ENCODE measurements at places on chromosomes 2 and 18.
A peak's percentile ranks its signal among the peaks of the same experiment; 100 is the strongest.

DNA sequence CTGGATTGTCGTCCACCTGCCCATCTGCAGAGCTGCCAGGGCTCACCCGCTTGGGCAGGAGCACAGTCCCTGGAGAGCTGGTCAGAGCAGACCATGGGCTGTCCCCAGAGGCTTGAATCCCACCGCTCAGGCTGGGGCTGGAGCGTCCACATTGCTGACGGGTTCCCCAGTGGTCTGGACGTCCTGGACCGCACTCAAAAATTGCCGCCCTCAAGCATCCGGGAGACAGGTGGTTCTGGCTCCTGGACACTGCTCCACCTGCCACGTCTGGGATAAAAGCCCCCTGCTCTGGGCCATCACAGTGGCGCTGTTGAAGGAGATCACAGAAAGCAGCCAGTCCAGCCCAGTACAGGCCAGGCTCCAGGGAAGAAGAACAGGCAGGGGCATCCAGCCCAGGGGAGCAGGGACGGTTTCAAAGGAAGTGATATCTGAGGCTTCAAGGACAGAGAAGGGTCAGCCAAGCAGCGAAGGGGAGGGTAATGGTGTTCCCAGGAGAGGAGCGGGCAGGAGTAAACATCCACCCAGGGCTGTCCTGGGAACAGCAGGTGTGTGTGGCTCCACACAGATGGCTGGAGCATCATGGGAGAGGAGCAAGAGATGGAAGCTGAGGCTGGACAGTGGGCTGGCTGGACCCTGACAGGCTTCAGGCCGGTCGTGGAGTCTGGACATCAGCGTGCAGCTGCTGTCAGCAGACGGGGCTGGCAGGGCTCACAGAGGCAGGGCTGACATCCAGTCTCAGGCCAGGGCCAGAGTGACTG is 21.9 kb upstream of the ID2 start:
- no peak for DNase-seq

GRCh38 chr2:15220603-15221002 is 340.5 kb downstream of the NBAS start:
- DNase-seq = no peak

- DNase-seq = peak; percentile 15
Measured at GRCh38 chr18:54223568-54224241, 764 bp downstream of the MBD2 start.

DNA sequence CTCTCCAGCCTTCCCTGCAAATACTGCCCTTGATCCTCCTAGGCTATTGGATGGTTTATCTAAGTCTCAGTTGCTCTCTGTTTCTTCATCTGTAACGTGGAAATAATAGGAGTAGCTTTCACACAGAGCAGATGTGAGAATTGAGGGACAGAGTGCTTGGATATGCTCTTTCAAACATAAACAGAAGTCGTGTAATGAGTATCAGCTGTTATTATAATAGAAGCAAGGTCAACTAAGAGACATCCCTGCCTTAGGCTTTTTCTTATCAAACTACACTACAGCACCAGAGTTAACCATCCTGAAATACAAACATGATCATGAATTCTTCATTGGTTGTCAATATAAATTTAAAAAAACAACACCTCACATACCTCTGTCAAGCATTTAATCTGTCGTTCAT is 138.2 kb downstream of the DOK6 start:
- no peak for DNase-seq

DNA sequence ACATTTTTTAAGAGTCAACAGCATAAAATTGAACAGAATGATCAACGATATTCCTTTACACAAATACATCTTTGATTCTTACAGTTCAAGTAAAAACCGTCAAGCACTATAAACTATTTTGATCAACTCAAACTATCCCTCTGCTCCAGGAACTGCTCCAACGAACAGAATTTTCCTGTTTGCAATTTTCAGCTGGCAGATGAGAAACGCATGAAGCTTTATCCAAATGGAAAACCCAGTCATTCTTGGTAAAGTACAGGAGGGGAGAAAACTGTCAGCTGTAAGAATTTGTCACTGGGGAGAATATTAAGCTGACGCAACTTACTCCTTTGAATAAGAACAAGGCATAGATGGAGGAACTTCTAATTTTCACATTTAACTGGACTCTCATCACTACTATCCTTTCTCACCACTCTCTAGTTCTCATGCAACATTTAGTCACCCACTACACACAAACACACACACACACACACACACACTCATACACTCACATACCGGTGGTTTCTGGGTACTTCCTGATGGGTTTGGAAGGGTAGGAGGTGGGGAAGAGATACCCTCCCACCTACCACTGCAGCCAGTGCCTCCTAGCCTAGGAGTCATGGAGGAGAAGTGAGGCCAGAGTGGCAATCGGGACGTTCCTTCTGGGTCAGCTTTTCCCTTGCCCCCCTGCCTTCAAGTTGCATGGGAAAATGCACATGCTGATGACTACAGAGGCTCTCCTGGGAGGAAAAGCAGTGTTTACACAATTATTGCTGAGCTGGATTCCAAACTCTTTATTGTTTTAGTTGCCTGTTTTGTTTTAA is 54.0 kb upstream of the SPATS2L start:
- DNase-seq = no peak

- DNase-seq = no peak
Measured at GRCh38 chr2:176826984-176827668, 385.5 kb upstream of the HNRNPA3 start.

DNA sequence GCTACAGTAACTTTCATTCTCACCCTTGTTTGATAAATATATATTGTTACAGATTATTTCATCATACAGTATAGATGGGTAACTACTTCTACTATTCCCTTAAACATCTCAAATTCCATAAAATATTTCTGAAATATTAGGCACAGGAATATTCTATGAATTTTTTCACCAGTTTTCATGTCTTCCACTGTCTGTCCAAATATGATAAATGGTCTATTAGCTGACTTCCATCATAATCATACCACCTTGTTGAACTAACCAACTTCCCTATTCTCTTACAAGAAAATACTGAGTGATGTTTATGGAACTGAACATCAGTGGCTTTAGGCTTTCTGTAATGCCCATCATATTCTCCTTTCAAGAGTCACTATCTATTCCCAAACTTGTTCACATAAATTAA is 82.4 kb downstream of the TRAPPC8 start:
- no peak for DNase-seq

GRCh38 chr18:22702806-22703205 is 230.3 kb upstream of the RBBP8 start:
- DNase-seq = no peak

GRCh38 chr2:203900253-203900652 is 32.7 kb downstream of the CTLA4 start:
- no peak for DNase-seq

- DNase-seq = no peak
Measured at GRCh38 chr2:240985881-240986786, 12.3 kb upstream of the SNED1 start.

DNA sequence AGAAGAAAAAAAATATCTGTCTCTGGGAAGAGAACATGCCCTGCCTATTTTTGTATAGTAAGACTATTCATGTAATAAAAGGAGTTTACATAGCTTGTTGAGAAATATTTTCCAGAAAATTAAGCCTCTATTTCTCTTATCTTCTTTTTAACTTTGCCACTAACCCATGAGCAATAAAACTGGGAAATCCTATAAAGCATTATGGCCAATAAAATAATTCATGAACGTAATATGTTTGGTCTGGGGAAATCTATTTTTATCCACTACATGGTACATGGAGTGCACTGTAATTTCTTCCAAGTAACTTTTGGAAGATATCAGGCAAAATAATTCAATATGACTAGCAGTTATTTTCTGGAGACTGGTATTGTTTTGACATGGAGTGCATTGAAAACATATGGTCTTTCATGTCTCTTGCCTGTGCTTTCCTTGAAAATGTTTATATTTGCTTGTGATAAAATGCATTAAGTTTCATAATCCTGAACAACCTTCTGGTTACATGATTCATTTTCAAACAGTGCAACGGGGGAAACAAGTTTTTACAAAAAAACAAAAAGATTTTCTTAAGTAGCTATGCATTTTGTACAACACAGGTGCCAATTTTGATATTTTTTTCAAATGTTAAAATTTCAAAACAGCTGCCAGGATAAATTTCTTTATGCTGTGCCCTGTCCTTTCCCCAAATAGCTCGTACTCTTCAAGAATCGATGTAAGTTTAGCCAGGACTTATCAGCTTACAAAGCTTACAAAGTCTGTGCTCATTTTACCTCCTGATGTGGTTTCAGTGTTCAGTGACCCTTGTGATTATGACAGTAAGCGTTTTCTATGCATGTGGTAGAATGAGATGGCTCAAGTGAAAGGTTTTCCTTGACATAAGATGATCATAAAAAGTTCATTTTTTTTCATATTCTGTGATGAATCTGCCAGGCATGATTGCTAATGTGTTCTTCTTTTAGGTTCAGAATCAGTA is 194.5 kb downstream of the UBE2E3 start:
- DNase-seq = no peak

DNA sequence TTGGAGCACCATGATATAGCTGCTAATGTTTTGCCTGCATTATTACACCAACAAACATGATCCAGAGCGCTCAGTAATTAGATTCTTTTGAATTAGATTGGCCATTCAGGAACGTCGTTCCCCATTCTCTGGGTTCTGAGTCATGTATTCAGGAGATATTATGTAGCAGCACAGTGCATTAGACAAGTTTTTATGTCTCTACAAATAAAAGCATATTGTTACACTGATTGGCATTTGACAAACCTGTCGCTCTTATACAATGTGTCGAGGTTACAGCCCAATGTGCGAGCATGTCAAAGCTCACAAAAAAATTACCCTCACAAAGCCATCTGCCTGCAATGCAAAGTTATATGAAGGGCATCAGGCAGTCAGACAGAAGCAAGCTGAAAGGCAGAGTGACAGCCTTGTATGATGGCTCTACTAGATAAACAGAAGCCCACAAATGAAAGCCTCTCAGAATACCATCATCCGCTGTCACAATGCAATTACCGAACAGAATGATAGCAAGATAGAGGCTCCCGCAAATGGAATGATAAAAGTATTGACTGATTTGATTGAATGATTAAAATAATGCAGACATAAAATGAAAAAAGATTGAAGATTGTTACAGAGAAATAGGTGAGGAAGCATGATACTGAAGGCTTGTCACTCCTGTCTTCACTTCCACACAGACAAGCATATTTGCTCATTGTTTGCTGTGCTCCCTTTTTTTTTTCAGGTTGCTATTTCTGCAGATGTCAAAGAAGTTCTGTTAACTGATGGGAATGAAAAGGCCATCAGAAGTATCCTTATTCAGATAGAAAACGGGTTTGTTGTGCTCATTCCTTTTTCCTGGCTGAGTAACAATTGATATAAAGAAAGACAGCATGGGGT is 234.6 kb upstream of the SIX3 start:
- DNase-seq = peak; percentile 75

- DNase-seq = no peak
Measured at GRCh38 chr18:23545247-23545789, 41.0 kb downstream of the NPC1 start.

- no peak for DNase-seq
Measured at GRCh38 chr2:148721991-148722777, 77.6 kb downstream of the EPC2 start.

GRCh38 chr2:27833931-27834330 is 56.3 kb downstream of the RBKS start:
- no peak for DNase-seq

GRCh38 chr2:23772056-23772455 is 154.9 kb downstream of the ATAD2B start:
- DNase-seq = no peak

- no peak for DNase-seq
Measured at GRCh38 chr18:73340135-73340977, 472.6 kb upstream of the NETO1 start.

DNA sequence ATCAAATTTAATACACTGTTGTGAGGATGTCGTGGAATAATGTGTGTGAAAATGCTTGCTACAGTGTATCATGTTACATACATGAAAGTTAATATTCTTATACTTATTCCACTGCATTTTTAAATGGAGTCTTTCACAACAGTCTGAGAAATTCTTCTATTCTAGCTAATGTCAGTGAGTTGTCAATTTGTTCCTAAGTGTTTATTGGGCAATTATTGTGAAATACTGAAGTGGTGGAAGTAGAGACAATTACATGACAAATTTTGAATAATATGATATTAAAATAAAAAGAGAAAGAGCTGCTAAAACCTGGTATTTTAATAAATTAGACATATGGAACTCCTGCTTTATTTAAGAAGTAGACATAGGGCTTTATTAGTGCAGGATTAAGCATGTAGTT is 176.1 kb downstream of the PTPRM start:
- DNase-seq = no peak

- DNase-seq = no peak
Measured at GRCh38 chr2:40435426-40436092, 16.3 kb downstream of the SLC8A1 start.

DNA sequence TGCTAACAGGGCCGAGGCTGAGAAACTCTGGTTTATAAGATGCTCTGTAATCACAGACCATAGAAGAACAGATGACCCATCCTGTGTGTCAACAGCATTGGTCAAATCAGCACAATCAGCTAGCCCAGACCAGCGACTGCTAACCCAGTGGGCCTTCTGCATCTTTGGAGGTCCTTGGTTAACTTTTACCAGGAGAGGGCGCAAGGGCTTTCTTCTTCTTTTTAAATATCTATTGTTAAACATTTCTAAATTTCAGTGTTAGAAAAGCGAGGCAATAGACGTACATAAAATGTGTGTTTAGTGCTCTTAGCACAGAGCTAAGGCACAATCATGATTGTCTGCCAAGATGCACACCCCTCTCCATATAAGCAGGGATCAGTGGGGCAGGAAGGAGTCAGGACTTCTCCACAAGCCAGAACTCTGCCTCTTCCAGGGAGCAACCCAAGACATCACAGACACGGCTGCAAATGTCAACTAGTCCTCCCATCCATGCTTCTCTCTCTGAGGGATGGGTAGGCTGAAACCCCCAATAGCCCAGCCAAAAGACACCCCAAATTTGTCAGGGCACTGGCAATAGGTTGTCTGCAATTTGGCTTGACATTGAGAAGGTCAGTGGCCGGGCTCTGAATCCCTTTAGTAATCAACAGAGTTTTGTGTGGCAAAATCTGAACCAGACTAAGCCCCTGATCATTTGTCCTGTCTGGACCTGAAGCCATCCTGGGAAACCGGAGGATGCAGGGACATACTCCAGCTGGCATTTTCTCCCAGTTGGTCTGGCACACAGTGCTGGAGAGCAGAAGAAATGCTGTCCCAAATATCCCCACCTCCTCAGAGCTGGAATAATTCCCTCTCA is 188.2 kb downstream of the BCL2 start:
- no peak for DNase-seq

DNA sequence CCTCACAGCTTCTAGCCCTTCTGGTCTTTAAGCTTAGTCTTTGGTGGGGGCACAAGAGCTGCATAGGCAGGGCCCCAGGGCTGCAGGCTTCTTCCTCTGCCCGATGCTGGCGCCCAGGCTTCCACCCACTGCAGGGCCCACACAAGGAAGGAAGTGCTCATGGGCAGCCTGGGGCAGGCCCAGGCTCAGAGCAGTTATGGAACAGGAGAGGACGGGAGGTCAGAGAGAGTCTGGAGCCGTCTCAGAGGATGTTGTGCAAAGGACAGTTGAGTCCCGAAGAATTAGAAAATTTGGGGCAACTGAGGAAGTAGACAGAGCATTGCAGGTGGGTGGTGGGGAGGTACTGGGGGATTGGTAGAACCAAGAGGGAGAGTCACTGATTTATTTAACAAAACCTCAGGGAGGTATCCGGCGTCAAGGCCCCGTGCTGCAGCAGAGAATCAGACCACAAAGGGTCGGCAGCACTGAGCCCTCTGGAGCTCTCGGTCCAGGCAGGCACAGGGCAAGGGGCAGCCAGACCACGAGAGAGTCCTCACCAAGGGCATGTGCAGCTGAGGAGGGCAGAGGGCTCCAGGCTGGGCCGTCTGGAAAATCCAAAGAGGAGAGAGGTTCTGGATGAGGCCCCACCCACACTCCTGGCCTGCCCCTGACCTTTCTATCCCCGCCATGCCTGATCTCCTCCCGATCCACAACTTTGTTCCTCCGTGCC is 110.8 kb upstream of the GLI2 start:
- DNase-seq = no peak
